ENCODE measurements at places on chromosomes 3 and 15. TPM values are rescaled to one million over a fixed set of nuclear protein-coding genes. Genes with fewer than 3 reads are reported as not detected.
A peak's percentile ranks its signal among the peaks of the same experiment; 100 is the strongest.

- no peak overlapping the region for H3K4me3 ChIP-seq
- H3K27me3 ChIP-seq: no peaks in the 10 kb centered on the region
- H3K36me3 ChIP-seq: no peaks in the 10 kb centered on the region
Measured at GRCh38 chr3:60330107-60330506, 921.1 kb downstream of the FHIT start.

- no peaks in the 10 kb centered on the region for H3K4me1 ChIP-seq
- H3K36me3 ChIP-seq: no peaks in the 10 kb centered on the region
- DNase-seq: no peak
- no peak overlapping the region for H3K27ac ChIP-seq
- peaks cover 2% of the 10 kb centered on the region for H3K27me3 ChIP-seq
- H3K4me3 ChIP-seq: no peak overlapping the region
Measured at GRCh38 chr3:196537319-196537984, 22.3 kb upstream of the SMCO1 start.

- DNase-seq: no peak
- no peaks in the 10 kb centered on the region for H3K4me1 ChIP-seq
- no peaks in the 10 kb centered on the region for H3K36me3 ChIP-seq
- no peaks in the 10 kb centered on the region for H3K27me3 ChIP-seq
- H3K4me3 ChIP-seq: no peak overlapping the region
- H3K27ac ChIP-seq: no peak overlapping the region
Measured at GRCh38 chr3:116667791-116668190, 41.8 kb upstream of the TUSC7 start.

GRCh38 chr3:150635526-150635925 is 32.4 kb downstream of the SELENOT start:
- no peaks in the 10 kb centered on the region for H3K27me3 ChIP-seq
- no peaks in the 10 kb centered on the region for H3K4me1 ChIP-seq
- H3K4me3 ChIP-seq: no peak overlapping the region
- no peak overlapping the region for H3K27ac ChIP-seq
- no peak for DNase-seq

- no peaks in the 10 kb centered on the region for H3K4me1 ChIP-seq
- DNase-seq: no peak
- H3K4me3 ChIP-seq: no peak overlapping the region
- no peaks in the 10 kb centered on the region for H3K36me3 ChIP-seq
- H3K27me3 ChIP-seq: no peaks in the 10 kb centered on the region
Measured at GRCh38 chr3:10389995-10390394, 69.1 kb upstream of the SEC13 start.

DNA sequence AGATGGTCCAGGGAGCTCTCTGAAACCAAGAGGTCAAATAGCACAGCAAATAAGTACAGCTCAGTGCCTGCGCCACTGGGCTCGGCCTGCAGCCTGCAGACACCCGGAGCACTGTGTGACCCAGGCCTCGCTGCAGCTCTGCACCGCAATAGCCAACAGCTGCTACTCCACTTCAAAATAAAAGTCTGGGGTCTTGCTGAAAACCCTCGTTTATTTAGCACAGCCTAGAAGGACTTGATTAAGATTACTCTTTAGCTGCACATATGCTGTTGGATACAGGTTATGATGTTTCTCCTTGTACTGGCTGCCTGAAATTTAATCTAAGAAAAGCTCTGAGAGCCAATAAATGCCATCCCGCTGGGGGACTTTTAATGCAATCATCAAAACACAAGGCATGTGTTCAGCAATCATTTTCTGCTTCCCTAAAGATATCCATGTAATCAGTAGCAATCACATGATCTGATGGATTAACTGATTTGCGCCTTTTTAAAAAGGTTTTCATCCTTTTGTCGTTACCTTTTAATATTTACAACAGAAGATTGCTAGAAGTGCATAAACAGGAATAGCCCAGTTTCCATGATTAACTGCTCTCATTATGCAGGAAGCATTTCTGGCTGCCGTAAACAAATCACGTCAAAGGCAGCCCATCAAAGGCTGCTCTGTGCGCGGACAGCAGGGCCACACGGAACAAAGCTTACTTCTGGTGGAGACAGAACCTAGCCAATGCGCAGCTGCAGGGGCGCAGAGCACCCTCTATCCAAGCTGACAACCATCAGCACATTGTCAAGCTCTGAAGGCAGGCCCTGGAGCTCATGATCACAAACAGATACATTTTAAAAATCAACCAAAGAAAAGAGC is 58.8 kb downstream of the CLASP2 start:
- no peaks in the 10 kb centered on the region for H3K36me3 ChIP-seq
- peak overlapping the region; percentile 58 for H3K4me3 ChIP-seq

DNA sequence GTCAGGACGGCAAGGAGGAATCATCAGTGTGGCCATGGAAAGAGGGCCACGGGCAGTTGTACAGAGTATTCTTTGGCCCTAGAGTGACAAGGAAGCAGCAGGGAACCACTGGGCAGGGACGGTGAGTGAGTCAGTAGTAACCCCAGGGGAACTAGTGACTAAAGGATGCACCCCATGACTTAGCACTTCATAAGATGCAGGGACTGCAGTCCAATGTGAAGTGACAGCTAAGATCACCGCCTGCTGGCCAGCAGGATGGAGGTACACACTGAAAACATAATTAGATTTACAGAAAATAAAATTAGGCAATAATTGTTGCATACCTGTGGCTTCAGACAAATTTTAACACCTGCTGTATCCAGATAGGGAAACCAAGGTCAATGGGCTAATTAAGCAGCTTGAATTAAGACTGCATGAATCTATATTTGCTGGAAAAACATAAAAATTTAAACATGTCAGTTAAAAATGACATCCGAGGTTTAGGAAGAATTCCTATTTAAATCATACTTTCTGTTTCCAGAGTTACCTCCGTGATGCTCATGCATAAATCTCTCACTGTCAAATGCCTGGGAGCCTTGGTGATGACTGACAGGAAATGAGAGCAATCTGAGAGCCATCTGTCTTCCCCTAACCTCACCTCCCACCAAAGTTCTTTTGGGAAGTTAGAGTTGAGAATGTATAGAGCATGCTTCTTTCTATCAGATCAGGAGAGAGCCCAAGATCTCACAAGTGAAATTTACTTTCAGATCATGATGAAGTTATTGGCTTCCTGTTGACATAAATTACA is 56.5 kb downstream of the DCLK3 start:
- H3K4me3 ChIP-seq: no peak overlapping the region
- no peaks in the 10 kb centered on the region for H3K27me3 ChIP-seq
- no peaks in the 10 kb centered on the region for H3K4me1 ChIP-seq
- DNase-seq: no peak
- H3K36me3 ChIP-seq: no peaks in the 10 kb centered on the region

GRCh38 chr3:138408751-138409570 is 25.5 kb upstream of the ESYT3 start:
- DNase-seq: peak; percentile 66
- H3K36me3 ChIP-seq: peaks cover 12% of the 10 kb centered on the region
- peaks cover 9% of the 10 kb centered on the region for H3K4me1 ChIP-seq
- H3K4me3 ChIP-seq: no peak overlapping the region
- H3K27ac ChIP-seq: no peak overlapping the region

Gene ZNF660
- total RNA-seq: 8.3 TPM

DNA sequence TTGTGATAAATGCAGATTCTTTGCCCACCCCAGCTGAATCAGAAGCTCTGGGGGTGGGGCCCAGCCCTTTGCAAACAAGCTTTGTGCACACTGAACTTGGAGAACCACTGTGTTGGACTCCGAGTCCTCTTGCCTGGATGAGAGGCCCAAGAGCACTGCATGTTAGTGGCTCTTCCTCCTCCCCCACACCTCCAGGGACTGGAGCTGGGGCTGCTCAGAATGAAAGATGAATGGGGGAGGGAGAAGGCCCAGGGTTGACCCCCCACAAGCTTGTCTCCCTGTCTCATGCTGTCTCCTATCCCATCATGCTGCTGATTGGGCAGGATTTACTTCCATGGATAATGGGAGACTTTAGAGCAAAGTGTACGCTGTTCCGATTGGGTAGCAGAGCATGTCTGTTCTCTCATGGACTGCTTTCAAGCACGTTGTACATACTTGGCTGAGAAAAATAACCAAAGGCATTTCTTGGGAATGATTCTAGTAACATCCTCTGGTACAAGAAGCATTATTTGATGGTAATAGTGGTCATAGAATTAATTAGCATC is 99.6 kb downstream of the PGPEP1L start:
- H3K27ac ChIP-seq: no peak overlapping the region
- peaks cover 16% of the 10 kb centered on the region for H3K36me3 ChIP-seq
- DNase-seq: no peak
- no peak overlapping the region for H3K4me3 ChIP-seq
- no peaks in the 10 kb centered on the region for H3K4me1 ChIP-seq
